ENCODE measurements at places on chromosomes 3 and 15.
A peak's percentile ranks its signal among the peaks of the same experiment; 100 is the strongest.

DNA sequence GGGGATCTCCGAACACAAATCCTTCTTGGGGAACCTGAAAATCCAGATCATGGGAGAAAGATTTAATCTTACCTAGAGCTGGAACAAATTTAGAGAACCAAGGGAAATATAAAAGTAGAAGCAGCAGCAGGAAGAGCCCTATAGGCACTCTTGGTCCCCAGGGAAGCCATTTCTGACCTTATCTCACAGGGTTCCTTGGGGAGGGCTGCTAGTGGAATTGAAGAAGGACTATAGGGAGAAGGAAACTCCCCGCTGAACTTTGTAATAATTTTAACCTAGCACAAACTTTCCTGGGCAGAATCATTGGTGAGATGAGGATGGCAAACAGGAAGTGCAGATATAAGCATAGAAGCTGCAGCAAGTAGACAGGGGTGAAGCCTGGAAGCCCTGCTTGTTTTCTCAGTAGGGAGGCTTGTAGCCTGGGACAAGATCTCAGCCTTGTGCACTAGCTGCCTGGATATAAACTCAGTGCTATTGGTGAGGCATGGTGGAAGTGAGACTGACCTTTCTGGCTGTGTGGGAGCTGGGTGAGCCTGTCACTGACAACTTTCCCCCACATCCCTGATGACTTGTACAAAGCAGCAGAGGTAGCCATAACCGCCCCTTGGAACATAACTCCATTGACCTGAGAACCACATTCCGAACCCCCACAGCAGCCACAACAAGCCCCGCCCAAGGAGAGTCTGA is 343.0 kb upstream of the TGFBR2 start:
- DNase-seq: no peak

DNA sequence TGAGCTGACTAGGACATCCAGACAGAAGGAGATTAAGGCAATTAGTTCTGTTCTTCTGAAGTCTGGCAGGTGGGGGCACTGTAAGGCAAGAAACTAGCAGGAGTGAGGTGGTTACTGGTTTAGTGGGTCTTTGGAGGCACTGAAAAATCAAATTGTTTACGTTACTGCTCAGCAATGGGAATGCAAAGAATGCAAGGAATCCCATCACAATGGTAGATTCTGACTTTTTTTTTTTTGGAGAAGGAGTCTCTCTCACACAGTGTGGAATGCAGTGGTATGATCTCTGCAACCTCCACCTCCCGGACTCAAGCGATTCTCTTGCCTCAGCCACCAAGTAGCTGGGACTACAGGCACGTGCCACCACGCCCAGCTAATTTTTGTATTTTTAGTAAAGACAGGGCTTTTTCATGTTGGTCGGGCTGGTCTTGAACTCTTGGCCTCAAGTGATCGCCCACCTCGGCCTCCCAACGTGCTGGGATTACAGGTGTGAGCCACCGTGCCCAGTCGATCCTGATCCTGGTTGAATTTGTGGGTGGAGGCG is 16.4 kb downstream of the FAM107A start:
- DNase-seq: no peak

DNA sequence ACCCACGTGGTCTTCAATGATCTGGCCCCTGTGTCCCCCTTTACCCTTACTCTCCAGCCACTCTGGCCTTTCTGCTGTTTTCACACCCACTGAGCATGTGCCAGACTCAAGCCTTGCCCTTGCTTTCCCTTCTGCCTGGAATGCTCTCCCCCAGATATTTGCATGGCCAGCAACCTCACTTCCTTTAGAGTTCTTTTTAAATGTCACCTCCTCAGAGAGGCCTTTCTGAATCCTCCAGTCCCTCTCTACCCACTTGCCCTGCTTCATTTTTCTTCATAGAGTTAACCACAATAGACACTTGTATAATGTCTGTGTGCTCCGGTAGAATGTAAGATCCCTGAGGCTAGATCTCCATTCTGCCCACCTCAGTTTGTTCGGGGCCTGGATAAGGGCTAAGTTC is 39.4 kb upstream of the TIPARP start:
- DNase-seq: no peak

DNA sequence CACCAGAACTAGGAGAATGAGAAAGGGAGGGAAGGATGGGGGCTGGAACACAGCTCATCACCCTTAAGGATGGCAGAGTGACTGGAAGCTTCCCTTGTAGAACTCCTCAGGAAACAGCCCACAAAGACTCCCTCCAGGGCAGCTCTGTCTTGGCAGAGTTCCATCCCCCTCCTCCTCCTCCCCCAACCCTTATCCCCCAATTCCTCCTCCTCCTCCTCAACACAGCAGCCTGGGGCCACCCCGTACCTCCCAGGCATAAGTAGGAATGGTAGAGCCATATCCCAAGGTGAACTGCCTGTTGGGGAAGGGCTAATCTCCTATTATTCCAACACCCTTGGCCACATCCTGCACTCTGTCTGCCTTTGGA is 38.8 kb downstream of the ADCY5 start:
- DNase-seq: no peak

DNA sequence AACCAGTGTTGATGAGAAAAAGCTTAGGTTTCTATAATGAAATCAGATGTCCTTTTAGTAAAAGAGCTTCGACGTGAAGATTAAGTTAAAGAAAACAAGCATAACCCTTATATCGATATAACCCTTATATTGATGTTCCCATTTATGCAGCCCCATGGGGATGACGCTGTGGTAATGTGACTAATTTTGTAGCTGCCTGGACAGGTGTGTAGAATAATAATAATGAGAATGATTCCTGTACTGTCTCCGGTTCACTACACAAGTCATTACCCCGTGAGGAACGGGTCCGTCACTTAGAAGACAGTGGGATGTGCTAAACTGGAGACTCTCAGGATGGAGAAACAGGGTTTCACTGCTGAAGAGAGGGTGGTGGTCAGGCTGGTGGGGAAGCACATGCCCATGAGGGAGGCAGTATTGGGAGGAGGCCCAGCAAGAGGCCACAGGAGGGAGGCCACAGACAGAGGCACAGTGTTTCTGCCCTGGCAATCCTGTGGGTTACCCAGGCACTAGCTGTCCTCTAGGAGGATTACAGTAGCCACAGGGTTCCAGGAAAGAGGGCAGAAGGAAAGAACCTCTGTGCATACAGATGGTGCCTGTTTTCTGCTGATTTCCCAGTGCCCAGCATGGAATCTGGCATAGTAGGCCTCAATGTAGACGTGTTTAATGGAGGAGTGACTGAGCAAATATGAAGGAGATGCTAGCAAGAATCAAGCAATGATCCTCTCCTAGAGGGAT is 191.1 kb upstream of the TSC22D2 start:
- no peak for DNase-seq

GRCh38 chr3:155744010-155744625 is 753 bp downstream of the PLCH1 start:
- DNase-seq: no peak

- no peak for DNase-seq
Observed at GRCh38 chr3:191343913-191344312, 13.6 kb upstream of the UTS2B start.

DNA sequence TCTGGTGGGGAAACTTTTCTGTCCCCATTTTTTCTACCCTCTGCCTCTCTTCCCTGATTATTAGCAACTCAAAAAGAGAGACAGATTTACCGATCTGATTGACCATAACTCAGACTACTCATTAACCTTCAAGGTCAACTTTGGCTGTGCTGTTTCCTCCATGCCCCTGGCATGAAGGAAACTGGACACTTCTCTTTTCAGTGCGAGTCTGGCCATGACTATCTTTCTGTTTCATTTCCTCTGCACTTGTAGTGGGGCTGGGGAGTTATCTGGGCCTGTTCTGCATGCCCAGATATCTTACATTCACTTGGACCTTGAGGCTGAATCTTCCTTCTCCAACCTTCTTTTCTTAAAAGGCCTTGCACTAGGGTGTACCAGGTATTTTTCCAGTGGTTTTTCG is 76.9 kb upstream of the SLCO2A1 start:
- no peak for DNase-seq

DNA sequence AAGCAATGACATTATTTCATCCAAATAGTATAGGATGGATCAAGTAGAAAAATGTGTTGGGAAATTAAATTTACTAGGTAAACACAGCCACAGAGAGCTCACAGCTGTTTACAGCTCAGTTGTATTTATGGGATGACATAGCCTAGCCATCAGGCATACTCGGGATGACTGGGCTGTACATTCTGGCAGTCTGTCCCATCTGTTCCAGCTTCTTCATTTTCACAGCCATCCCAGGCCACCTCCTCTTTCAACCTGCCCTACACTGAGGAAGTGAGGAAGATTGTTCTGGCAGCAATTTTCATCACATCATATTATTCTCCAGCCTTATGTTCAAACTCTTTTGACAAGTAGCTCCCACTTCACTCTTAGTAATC is 98.4 kb upstream of the PFN2 start:
- DNase-seq: no peak

- no peak for DNase-seq
Observed at GRCh38 chr15:62807539-62808130, 234.9 kb upstream of the TPM1 start.

GRCh38 chr3:192514081-192514753 is 213.1 kb downstream of the FGF12 start:
- DNase-seq: no peak

- no peak for DNase-seq
Observed at GRCh38 chr3:129226374-129226773, 23.0 kb upstream of the COPG1 start.

GRCh38 chr15:65517866-65518207 is 348 bp upstream of the DPP8 start:
- no peak for DNase-seq

- DNase-seq: peak; percentile 47
Observed at GRCh38 chr3:184710870-184711492, 883 bp downstream of the MAGEF1 start.

- DNase-seq: no peak
Observed at GRCh38 chr15:38817427-38818156, 253.0 kb upstream of the RASGRP1 start.

DNA sequence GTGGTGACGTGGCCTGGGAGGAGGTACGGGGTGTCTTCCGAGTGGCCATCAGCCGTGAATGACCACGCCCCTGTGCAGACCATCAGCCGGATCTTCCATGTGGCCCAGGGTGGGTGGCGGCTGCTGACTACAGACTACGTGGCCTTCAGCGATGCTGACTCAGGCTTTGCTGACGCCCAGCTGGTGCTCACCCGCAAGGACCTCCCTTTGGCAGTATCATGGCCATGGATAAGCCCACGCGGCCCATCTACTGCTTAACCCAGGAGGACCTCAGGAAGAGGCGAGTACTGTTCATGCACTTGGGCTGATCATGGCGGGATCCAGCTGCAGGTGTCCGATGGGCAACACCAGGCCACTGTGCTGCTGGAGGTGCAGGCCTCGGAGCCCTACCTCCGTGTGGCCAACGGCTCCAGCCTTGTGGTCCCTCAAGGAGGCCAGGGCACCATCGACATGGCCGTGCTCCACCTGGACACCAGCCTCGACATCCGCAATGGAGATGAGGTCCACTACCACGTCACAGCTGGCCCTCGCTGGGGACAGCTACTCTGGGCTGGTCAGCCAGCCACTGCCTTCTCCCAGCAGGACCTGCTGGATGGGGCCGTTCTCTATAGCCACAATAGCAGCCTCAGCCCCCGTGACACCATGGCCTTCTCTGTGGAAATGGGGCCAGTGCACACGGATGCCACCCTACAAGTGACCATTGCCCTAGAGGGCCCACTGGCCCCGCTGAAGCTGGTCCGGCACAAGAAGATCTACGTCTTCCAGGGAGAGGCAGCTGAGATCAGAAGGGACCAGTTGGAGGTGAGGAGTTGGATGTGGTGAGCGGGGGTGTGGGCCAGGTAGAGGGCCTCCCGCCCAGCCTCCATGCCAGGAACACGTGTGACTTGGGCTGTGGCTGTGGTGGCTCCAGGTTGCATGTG is 178.4 kb downstream of the TBC1D2B start:
- no peak for DNase-seq

DNA sequence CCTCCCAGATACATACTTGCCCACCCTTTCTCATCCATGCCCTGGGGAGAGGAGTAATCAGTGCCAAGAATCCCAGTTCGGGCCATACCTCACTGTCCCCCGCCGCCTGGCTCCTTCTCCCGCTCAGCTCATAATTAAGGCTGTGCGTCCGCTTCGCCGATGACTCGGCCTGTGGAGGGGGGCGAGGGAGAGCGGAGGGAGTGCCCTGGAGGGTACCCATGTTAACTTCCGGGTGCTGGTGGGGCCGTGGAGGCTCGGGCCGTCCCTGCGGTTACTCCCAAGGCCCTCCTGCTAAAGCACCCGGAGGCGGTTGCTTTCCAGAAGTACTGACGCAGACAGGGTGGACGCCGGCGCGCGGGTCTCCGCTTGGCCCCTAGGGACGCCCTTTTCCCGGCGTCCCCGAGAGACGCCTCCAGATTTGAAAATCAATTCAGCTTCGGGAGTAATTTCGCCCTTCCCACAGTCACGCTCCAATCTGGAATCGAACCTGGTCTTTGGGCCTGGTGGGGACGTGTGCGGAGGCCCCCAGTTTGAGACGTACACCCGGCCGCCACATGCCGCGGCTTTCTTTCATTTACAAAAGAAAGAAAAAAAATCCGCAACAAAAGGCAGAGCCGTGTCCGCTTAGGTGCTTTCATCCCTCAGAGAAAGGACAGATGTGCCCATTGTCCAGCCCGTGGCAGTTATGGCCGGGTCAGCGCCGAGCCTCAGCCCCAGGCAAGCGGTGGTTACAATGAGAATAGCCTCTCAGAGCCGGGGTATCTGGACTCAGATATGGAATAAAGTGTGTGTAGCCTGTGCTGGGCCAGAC is 1.0 kb upstream of the ONECUT1 start:
- DNase-seq: no peak

DNA sequence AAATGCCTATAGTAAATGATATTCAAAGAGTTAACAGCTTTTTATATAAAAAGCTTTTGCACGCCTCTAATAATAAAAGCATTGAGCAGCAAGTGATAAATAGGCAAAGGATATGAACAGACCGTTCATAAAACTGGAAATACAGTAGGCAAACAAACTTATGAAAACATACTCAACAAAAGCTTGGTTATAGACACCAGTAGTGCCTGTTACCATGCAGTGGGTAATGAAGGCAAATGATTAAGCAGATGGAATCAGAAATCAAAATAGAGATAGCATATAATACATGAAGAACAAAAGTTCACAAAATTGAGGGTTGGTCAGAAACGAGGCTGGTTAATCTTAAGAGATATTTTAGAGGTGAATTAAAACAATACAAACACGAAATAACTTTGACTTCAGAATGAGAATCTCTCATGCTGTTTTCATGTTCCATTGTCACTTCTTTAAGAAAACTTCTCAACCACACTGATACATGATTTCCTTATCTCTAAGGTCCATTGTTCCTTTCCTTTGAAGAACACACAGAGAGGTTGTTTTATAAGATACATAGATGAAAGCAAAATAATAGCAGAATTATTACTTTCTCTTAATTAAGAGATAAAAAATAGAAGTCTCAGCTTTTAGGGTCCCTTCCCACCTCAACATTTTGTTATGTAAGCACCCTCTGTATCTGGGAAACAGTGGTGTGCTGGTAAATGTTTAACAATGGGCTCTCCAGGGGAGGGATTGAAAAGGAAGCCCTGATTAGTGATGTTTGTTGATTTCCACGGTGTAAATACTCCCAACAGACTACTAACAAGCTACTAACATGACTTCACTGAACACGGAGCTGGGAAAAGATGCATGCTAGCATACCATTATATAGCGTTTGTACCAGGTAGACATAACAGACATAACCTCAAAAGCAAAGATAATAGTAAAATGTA is 12.6 kb downstream of the RASGRP1 start:
- no peak for DNase-seq
